ENCODE measurements at places on chromosomes 2 and 18.

GRCh38 chr2:73984203-73984921 is at the start of gene TET3:
TET3 (plus strand) TSS chr2:73984910; CDS start chr2:73986404, 1,494 bp downstream.
- DNase-seq = peak; percentile 46

DNA sequence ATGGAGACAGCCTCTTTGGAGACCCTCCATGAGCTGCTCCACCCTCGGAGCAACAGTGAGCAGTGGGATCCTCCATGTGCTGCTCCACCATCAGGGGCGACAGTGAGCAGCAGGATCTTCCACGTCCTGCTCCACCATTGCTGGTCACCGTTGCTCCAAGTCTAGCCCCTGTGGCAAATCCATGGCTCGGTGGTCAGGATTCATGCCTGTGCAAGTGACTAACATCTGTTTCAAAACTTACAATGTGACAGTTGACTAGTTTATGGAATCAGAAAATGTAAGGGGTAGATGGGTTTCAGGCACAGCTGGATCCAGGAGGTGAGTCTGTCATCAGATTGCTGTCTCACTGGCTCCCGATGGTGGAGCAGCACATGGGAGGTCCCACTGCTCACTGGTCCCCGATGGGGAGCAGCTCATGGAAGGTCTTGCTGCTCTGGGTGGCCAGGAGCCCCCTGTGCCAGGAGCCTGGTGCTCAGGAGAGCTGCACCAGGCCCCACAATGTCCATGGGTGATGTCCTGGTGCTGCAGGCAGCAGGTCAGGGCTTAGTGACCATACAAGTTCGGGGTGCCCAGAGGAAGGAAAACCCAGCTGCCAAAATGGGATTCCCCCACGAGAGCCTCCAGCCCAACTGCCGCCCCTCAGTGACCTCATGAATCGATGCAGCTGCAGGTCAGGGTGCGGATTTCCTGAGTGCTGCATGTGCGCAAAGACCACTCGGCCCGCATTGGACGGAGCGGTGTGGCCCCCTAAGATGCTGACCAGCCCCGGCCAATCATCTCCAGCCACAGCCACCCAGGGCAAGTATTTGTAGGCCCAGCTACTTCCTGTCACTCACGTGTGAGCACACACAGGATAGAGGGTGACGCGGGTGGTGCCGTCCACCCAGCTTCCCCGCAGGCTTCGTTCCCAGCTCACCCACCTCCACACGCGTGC is 116.5 kb upstream of the OTOS start:
- no peak for DNase-seq

DNA sequence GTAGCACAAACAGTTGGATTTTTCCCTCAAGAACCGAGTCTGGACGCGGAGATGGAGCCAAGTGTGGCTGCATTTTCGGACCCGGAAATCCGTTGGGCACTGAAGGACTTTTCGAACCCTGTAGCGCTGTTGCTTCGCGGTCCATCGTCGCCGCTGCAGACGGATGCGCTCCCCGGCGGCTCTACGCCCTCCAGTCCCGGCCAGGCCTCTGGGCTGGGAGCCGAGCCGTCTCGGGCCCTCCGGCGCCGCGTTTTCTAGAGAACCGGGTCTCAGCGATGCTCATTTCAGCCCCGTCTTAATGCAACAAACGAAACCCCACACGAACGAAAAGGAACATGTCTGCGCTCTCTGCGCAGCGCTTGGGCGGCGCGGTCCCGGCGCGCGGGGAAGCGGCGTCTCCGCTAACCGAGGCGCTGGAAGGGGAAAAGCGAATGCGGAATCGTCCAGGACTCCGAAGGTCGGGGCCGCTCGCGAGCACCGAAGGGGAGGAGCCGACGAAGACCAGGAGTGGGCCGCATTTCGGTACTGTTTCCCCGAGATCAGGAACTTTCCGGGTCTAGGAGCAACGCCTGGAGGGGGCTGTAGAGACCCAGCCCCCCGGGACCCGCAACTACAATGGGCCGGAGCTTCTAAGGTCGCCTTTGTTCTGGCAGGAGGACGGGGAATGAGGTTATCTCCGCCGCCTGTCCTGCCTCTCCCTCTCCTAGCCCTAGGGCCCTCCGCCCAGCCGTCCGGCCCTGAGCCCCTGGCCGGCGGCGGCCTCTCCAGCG is 3.2 kb downstream of the EMX1 start:
- DNase-seq = no peak

DNA sequence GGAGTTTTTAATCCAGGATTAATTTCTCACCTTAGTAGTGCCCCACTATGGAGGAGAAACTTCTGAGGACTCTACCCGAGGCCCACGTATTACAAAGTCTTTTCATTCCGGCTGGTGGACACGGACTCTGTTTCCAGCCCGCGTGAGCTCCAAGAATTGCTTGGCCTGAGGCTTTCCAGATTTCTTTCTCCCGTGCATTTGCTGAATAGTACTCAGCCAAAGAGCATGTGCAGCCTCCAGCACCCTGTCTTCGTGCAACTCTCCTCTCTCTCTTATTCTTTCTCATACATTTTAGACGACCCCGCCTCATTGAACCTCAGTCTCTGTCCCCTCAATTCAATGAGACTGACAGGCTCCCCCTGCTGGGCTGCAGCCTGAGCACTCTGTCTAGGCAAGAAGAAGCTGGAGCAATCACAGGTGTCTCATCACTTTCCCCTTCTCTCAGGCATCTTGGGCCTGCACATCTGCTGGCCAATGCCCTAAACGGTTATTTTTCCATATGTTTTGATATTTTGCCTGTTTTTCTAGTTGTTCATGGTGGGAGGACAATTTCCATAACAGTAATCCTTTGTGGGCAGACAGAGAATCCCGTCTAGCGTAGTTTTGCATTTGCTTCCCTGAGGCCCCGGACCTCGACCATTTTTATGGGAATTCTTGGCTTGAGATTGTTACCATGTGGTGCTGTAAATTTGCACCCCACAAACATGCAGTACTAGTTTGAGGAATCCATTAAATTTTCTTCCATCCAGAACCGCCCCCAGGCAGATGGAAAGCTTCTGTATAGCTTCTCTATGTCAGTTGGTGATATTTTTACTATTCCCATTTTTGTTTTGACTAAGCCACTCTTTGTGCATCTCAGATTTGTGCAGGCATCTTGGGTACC is 50.1 kb upstream of the LPIN2 start:
- DNase-seq = peak; percentile 53

DNA sequence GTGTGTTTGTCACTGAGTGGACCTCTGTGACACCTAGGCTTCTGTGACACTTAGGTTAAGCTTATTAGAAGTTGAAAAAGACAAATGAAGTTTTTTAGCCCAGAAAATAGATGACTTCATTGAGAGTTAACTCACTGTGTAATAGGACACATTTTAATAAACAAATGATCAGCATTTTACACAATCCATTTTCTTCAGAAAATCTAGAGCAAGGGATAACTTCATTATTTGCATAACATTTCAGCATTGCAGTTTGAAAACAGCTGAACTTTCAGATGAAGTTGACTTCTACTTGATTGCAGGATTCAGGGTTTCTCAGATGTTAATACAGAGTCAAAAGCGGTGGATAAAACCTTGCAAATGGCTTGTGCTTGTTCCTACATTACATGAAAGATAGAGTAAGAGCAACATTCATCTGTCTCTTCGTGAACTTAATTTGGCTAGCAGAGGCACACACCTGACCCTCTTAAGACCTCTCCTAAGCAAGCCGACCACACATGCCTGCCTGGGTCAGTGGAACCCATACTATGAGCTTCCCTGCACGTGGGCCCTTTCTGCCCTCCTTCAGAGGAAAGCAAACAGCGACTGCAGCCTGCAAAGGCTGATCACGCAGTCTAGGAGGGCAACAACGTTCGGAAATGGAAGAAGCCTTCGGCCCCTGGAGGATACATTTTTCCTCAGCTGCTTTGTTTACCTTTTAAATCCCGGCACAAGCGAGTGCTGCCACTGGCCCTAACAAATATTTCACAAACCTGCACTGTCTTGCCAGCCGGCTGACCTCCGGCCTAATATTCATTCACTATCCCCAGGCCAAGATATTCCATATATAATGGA is 16.6 kb downstream of the ITGB1BP1 start:
- no peak for DNase-seq

GRCh38 chr2:32718752-32719151 is 90.9 kb downstream of the TTC27 start:
- no peak for DNase-seq

- DNase-seq = no peak
Measured at GRCh38 chr18:50842846-50843245, 23.0 kb upstream of the MRO start.

- DNase-seq = no peak
Measured at GRCh38 chr18:1103537-1103936, 198.9 kb downstream of the ADCYAP1 start.

DNA sequence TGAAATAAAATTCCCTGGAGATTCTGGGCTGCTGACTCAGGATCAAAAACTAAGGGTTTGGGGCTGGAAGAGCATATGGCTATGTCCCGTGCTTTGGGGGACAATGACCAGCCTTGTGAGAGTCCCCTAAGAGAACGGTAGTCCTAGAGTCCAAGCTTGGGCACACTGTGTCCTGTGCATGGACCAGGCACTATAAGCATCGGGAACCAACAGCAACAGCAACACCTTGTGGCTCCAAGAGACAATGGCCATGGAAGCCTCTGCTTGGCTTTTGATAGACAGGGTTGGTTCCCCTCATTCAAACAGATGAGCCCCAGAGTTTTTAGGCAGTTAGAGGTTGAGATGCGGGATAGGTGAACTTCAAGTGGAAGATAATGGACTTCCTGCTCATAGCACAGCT is 294.4 kb upstream of the CHAC2 start:
- DNase-seq = no peak

DNA sequence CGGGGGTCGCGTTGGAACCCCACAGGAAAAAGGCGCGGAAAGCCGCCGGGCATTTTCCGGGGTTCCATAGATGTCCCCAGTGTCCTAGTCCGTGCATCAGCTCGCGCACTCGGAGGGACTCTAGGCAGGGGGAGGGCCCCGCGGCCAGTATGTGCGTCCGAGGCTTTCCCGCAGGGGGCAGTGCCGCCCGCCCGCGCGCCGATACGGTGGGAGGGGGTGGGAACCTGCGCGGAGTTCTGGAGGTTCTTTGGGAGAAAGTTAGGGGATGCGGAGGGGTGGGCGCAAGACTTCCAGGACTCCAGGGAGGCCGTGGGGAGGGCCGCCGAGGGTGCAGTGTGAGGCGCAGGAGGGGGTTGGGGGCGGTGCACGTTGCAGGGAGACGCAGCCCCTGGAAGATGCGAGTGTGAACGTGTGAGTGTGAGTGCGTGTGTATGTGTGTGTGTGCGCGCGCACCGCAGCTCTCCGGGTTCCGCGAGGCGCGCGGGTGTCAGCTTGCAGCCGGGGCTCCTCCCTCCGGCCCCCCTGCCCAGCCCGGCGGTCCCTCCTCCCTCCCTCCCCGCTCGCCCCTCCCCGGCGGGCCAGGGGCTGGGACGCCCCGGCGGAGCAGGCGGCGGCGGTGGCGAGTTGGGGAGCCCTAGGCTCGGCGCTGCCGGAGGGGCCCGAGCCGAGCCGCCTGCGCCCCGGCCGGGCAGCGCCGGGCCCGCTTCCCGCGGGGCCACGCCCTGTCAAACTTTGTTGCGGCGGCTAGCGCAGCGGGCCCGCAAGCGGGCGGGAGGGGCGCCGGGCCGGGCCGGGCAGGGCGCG is at the start of gene TCF7L1:
TCF7L1 (plus strand) TSS at position 559 of the 804 bp plus-strand sequence. CDS start 293 bp downstream, outside the sequence.
- no peak for DNase-seq

DNA sequence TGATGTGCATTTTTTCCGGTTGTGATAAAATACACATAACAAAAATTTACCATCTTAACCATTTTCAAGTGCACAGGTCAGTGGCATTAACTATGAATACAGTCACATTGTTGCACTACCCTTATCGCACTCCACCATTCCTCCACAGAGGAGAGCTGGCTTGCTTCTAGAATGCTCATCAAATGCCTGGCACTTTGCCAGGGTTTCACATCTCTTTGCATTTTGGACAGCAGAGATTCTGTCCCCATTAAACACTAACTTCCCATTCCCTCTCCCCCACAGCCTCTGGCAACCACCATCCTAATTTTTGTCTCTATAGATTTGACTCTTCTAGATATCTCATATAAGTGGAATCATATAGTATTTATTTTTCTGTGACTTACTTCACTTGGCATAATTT is 165.0 kb downstream of the ASB1 start:
- no peak for DNase-seq

DNA sequence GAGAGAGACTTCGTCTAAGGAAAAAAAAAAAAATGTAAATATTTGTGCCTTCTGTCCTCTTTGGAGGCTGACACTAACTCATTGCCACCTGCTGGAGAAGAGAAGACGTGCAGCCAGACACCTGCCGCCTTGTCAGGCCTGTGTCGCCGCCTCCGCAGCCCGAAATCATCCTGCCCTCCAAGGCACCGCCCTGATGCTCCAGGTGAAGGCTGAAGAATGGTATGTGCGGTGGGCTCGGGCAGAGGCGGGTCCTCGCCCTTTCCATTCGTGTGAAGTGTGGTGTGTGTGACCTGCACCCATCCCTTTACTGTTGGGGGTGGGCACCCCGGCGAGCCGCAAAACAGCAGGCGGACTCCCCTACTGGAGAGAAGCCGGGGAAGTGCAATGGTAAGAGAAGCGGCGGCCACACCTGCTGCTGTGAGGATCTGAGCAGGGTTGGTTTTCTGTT is 60.4 kb downstream of the FAM161A start:
- DNase-seq = peak; percentile 42

DNA sequence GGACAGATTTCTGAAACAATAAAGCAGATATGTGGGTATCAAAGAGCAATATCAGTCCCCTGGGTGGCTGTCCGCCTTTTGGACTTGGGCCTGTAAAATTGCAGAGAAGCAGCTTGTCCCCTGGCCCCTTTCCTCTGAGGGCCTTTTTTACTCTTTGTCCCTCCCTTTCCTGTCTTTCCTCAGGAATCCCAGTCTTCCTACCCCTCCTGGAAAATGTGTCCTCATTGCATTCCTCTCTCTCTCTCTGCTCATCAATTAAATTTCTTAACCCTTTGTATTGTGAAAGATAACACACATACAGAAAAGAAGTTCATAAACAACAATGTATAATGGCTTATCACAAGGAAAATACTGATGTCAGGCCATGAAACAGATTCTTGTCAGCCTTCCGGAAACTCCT is 3.0 kb upstream of the GRB14 start:
- no peak for DNase-seq

GRCh38 chr18:73511771-73512503 is 635.7 kb downstream of the FBXO15 start:
- DNase-seq = no peak

GRCh38 chr2:101310090-101310833 is 1.8 kb upstream of the RNF149 start:
- DNase-seq = no peak

DNA sequence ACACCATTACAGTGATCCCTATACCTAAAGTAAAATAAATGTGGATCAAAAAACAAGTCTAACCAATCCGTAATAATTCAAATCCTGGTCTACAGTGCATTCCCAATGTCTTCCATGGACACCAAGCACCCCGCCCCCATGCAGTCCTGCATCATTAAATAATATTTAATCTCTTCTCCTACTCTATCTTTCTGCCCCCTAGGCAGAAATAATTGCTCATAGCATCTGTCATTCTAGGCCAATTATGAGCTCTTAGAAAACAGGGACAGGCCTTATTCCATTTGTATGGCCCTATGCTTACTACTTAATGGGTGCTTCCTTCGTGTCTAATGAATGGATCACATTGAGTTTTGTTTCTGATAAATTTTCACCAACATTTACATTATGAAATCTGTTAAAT is 66.4 kb downstream of the PAX3 start:
- DNase-seq = no peak
